ENCODE measurements at places on chromosomes 2 and 18. TPM values are rescaled to one million over a fixed set of nuclear protein-coding genes. Genes with fewer than 3 reads are reported as not detected.

Gene UGT1A4
- total RNA-seq = not detected

Gene STPG4
- total RNA-seq = 0.90 TPM

Gene FHL2
- total RNA-seq = not detected

Gene FLACC1
- 5.0 TPM for total RNA-seq

GRCh38 chr2:10469955-10470608 lies 22.0 kb upstream of the ODC1 start:
- H3K36me3 ChIP-seq = no peaks in the 10 kb centered on the region
- DNase-seq = no peak
- H3K27me3 ChIP-seq = no peaks in the 10 kb centered on the region
- no peak overlapping the region for H3K27ac ChIP-seq

DNA sequence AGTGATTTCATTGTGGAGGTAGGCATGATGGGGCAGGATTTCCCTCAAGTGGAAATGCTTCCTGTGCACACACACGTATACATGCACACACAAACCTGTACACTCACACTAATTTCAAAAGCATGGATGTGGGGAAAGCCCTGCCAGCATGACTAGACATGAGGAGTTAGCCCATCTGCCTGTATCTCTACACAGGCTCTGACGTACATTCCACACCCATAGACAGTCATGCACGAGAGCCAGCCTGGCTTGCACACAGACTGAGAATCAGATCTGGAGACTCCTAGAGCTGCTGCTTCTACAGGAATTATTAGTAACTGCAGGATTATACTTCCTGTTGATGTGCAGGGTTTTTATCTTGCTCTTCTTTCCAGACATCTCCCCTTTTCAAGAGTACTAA lies 27.3 kb upstream of the NFU1 start:
- no peak overlapping the region for H3K27ac ChIP-seq
- H3K4me3 ChIP-seq = no peak overlapping the region
- H3K4me1 ChIP-seq = no peaks in the 10 kb centered on the region
- H3K27me3 ChIP-seq = no peaks in the 10 kb centered on the region
- DNase-seq = no peak

- H3K4me1 ChIP-seq = no peaks in the 10 kb centered on the region
- no peaks in the 10 kb centered on the region for H3K36me3 ChIP-seq
- peaks cover 4% of the 10 kb centered on the region for H3K27me3 ChIP-seq
- DNase-seq = no peak
- H3K4me3 ChIP-seq = no peak overlapping the region
These were observed 29.4 kb downstream of the CAPN13 start for GRCh38 chr2:30777661-30778505.

GRCh38 chr2:58921676-58922075 lies 680.6 kb upstream of the FANCL start:
- no peaks in the 10 kb centered on the region for H3K36me3 ChIP-seq
- H3K4me3 ChIP-seq = no peak overlapping the region
- H3K27me3 ChIP-seq = no peaks in the 10 kb centered on the region
- H3K4me1 ChIP-seq = no peaks in the 10 kb centered on the region
- H3K27ac ChIP-seq = no peak overlapping the region

DNA sequence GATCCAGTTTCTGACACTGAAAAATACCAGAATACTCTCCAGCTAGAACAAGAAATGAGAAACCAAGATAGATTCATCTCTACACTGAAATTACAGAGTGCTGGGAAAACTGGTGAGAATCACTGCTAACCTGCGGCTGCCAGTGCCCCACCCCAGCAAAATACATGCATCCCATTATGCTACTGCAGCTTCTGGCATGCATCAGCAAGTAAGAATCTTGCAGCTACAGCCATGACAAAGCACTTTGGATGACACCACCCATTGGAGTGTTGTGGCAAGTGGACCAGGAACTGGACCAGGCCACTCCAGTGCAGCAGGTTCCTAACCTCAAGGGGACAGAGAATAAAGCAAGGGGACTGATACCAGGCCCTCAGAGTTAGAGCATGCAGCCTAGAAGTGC lies 378.8 kb upstream of the ETAA1 start:
- no peak for DNase-seq
- no peaks in the 10 kb centered on the region for H3K36me3 ChIP-seq
- no peak overlapping the region for H3K27ac ChIP-seq
- H3K4me1 ChIP-seq = no peaks in the 10 kb centered on the region
- no peak overlapping the region for H3K4me3 ChIP-seq
- H3K27me3 ChIP-seq = no peaks in the 10 kb centered on the region

DNA sequence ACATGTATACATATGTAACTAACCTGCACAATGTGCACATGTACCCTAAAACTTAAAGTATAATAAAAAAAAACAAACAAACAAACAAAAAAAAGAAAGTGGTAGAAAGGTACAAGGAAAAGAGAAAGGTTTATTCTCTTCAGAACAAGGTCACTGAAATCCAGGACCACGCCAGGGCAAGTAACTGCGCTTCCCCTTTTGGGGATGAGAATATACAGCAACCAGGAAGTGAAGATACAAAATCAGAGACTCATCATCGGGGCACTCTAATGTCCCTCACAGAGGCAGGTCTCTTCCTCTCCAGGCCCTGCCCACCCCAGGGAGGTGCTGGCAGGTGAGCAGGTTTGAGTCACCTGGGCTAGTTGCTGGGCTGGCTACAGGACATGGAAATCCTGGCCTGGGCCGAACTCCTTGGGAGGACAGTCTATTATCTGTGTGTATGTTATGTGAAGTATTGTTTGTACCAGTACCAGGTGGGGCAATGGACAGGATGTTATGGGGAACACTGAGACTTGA lies 100.4 kb upstream of the GPR45 start:
- H3K27ac ChIP-seq = peak overlapping the region; percentile 12
- no peaks in the 10 kb centered on the region for H3K27me3 ChIP-seq
- H3K4me3 ChIP-seq = no peak overlapping the region
- DNase-seq = peak; percentile 20
- peaks cover 17% of the 10 kb centered on the region for H3K4me1 ChIP-seq
- H3K36me3 ChIP-seq = no peaks in the 10 kb centered on the region

- no peak overlapping the region for H3K4me3 ChIP-seq
- H3K36me3 ChIP-seq = no peaks in the 10 kb centered on the region
- H3K27ac ChIP-seq = no peak overlapping the region
- H3K27me3 ChIP-seq = no peaks in the 10 kb centered on the region
These were observed 2113.3 kb upstream of the PIK3C3 start for GRCh38 chr18:39841482-39842365.
